NCI-H748 treated with DMSO at 0.1 percent for 48 hours (cell line): ENCODE measurements at places on chromosomes 4 and X.

DNA sequence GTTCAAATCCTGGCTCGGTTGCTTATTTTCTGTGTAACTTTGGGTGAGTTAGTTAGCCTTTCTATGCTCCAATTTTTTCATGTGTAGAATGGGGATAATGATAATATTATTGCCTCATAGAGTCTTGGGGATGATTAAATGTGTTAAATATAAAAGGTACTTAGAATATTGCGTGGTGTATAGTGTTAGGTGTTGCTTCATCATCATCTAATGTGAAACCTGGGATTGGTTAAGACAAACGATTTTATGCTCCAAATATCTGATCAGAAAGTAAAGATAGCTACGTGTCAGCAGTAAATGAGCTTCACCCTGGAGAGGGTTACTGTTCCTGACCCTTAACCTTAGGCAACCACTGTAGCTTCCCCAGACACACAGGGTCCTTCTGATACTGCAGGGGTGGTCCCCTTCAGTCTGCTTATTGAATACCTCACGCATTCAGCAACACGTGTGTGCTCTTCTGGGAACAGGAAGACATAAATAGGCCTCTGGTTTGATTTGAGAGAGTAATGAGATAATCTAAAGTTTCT is 50.1 kb downstream of the GPAT3 start:
- DNase-seq: no peak

- no peak for DNase-seq
Measured at GRCh38 chr4:115664285-115664684, 550.9 kb upstream of the NDST4 start.

- DNase-seq: no peak
Measured at GRCh38 chr4:94455081-94455480, 3.3 kb downstream of the PDLIM5 start.

DNA sequence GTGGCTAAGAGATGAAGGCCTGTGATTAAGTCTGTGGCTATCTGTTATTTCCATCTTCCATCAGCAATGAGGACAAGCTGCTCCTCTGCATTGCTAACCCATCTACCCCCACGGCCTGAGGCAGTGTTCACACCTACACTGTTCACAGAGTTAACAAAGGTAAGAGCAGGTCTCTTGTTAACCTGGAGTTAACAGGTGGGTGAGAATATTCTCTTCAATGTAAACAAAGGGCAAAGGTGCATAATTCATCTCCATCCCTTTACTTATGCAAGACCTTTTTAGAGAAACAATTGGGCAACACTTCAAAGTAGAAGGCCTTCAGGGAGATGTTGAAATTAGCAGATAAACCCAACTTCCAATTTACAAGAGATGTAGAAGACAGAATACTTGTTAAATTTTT is 2.8 kb downstream of the SLC35A2 start:
- DNase-seq: no peak

DNA sequence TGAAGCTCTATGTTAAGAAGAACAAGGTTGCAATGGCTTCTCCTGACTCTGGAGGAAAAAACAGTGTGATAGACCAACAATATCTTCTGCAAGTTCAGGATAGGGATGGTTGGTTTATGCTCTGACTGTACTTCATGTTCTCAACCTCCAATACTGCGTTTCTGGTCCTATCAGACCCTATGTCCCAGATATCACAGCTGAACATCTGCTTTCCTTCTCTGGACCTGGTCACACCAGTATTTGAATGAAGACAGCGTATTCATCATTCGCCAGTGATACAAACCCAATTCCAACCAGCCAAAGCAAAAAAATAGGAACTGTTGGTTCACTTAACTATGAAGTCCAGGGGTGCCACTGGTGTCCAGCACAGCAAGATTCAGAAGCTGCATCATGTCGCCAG is 124.5 kb upstream of the KLF3 start:
- DNase-seq: no peak

DNA sequence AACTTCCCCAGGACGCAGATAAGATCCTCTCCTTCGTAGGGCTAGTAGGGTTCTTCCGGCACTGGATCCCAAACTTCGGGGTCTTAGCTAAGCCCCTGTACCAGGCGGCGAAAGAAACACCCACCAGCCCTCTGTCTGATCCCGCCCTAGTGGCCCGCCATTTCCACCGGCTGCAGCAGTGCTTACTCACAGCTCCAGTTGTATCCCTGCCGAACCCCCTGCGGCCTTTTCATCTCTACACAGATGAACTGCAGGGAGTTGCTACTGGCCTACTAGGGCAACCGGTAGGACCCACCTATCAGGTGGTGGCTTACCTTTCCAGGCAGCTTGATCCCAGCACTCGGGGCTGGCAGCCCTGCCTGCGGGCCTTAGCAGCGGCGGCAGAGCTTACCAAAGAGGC is 961.2 kb downstream of the RPA4 start:
- no peak for DNase-seq

DNA sequence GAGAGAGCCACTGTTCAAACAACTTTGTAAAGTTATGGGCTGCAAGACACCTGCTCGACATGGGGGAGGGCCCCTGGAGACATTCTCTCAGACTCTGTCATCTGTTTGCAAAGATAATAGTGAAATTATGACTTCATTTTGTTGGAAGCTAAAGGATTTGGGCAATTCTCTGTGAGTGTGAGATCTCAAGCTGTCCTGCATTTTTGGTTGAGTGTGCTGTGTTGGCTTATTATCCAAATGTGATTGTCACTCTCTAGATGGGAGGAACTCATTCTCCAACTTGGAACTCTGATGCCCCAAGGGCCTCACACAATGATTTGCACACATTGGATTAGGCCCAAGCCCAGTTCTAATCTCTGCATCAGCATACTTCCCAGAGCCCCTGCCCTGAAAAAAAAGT is 63.7 kb downstream of the STK32B start:
- no peak for DNase-seq

DNA sequence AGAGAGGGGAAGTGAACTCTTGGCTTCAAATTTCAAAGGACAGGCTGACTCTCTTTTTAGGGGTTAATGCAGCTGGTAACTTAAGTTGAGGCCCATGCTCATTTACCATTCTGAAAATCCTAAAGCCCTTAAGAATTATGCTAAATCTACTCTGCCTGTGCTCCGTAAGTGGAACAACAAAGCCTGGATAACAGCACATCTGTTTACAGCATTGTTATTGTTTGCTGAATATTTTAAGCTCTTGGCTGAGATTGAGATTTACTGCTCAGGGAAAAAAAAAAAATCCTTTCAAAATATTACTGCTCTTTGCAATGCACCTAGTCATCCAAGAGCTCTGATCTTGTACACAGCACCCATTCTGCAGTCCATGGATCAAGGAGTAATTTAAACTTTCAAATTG is 17.7 kb downstream of the PPP3CA start:
- no peak for DNase-seq

- DNase-seq: no peak
Measured at GRCh38 chr4:15659768-15660570, 4.8 kb upstream of the FBXL5 start.

- no peak for DNase-seq
Measured at GRCh38 chrX:50100188-50100587, 100.6 kb downstream of the AKAP4 start.

- DNase-seq: peak; percentile 15
Measured at GRCh38 chrX:21479695-21480270, 105.6 kb downstream of the CNKSR2 start.

DNA sequence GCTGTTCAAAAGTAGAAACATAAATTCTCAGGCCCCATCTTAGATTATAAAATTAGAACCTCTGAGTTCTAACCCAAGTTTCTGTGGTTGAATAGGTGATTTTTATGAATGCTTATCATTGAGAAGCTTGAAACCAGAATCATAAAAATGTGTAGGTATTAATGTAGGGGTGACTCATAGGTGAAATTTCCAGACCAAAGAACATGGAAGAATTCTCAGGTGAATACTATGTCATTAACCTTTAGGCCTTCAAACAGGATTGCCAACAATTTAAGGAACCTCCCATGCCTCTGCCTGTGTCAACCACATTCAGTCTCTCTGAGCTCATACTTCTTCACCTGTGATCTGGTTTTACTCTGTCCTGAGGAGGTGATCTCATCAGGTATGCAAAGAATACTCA is 177.8 kb downstream of the NPFFR2 start:
- no peak for DNase-seq

GRCh38 chr4:86178211-86178610 is 181.6 kb downstream of the MAPK10 start:
- DNase-seq: no peak

- DNase-seq: peak; percentile 7
Measured at GRCh38 chrX:55522596-55523276, 33.1 kb upstream of the USP51 start.

DNA sequence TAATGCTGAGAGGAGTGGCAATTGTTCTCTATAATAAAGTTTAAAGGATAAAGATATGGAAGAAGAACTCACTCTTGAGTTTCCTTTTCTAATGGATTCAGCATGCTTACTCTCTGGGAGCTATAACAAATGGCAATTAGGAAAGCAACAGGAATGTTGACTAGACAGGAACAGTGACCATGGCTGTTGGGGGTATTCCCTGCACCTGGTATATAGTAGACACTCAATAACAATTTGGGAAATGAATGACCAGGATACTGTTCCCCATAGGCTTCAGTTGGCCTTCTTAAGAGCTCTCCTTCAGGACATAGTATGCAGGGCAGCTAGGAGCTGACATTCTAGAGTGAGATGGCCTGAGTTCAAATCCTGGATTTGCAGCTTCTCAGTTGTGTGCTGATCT is 1.8 kb downstream of the LIMCH1 start:
- DNase-seq: no peak

DNA sequence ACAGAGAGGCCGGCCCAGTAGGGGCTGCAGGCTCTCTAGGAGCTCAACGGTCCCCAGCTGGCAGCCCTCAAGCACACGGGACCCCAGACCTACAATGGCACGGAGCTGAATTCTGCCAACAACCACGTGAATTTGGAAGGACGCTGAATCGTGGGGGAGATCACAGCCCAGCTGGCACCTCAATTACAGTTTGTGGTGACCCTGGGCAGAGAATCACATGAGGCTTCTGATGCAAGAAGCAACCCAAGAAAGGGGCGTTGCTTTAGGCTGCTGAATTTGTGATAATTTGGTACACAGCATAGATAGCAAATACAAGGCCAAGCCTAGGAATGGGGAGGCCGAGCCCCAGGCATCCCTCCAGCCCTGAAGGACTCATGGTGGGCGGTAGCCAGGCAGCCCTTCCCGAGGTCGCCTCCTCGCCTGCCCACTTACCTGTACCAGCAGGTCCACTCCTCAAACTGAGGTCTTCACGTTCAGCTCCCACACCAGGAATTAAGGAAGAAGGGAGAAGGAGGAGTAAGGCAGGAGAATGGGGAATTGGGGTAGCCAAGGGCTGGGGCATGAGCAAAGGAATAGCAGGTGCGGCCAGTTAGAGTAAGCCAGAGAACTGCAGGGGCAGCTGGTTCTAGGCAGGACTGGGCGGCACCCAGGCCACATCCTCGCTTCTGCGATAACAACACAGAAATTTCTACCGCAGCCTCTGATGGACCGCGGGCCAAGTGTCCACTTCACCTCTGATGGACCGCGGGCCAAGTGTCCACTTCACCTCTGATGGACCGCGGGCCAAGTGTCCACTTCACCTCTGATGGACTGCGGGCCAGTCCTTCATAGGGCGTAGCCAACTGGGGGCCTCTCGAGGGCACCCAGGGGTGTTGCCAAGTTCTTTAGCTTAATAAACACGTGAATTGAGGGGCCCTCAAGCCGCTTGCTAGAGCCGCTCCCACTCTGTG is 23.4 kb upstream of the HTRA3 start:
- no peak for DNase-seq

DNA sequence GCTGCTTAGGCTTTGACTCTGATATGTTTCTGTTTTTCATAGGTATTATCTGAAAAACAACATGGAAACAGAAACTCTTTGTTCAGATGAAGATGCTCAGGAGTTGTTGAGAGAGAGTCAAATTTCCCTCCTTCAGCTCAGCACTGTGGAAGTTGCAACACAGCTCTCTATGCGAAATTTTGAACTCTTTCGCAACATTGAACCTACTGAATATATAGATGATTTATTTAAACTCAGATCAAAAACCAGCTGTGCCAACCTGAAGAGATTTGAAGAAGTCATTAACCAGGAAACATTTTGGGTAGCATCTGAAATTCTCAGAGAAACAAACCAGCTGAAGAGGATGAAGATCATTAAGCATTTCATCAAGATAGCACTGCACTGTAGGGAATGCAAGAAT is 238.6 kb downstream of the RAPGEF2 start:
- DNase-seq: no peak

GRCh38 chrX:5068550-5068949 is 1160.1 kb downstream of the NLGN4X start:
- DNase-seq: no peak

GRCh38 chr4:174474457-174475075 is 47.7 kb downstream of the HPGD start:
- DNase-seq: no peak

DNA sequence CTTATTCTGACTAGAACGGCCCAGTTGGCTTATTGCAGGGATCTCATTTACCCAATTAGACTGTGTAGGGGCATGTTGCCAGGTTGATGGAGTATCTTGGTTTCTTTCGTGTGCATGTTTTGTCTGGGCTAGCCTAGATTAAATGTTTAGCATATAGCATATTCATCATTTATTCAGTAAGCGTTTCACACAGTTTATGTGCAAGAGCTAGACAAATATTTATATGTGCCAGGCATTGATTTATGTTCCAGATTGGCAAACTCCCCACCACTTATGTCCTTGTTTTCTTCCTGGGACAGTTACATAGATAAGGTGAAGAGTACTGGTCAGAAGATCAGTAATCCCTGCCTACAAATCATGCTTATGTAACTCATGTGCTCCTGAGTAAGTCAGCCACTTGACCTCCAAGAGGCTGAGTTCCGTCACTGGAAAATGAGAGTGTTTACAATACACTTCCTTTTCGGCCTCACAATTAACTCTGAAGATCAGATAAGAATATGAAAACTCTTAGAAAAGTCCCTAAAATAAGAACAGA is 57.2 kb downstream of the RUFY3 start:
- DNase-seq: no peak

DNA sequence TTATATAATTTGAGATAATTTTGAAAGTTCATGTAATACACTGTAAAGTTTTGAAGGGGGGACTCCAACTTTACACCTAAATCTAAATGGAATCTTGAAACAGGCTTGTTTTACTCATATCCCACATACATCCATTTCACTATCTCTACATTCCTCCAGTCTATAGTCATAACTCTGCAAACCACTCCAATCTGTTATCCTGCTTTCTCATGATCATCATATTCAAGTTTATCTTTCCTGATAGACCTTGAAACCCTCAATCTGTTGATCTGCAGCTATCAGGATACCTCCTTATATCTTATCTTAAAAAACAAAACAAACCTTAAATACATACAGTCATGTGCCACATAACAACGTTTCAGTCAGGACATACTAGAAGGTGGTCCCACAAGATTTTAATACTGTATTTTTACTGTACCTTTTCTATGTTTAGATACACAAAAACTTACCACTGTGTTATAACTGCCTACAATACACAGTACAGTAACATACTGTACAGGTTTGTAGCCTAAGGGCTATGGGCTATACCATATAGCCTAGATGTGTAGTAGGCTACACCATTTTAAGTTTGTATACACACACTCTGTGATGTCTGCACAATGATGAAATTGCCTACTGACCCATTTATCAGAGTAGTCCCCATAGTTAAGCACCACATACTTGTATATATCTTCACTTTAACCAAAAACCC is 14.0 kb downstream of the CHIC2 start:
- DNase-seq: no peak

GRCh38 chr4:88937081-88937480 is 119.9 kb downstream of the FAM13A start:
- DNase-seq: no peak
